Stimulated activated CD8-positive, alpha-beta memory T cell treated with anti-CD3 and anti-CD28 coated beads, Interleukin-15, amount 100 ng/mL, for 4 hours (primary cell): ENCODE measurements at places on chromosomes 7 and 10.

DNA sequence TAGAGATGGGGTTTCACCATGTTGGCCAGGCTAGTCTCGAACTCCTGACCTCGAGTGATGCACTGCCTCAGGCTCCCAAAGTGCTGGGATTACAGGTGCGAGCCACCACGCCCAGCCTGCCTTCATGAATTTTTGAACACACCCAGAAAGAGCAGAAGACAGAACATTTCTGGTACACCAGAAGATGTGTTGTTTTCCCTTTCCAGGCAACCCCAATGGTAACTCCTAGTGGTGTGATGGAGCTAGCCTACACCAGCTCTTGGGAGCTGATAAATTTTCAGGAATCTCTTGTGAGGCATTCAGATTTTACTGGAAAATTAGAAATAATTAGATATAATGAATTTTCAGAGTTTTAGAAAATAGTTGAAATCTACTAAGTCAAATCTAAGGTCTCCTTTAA is 904 bp upstream of the CCDC7 start:
- DNase-seq: no peak

DNA sequence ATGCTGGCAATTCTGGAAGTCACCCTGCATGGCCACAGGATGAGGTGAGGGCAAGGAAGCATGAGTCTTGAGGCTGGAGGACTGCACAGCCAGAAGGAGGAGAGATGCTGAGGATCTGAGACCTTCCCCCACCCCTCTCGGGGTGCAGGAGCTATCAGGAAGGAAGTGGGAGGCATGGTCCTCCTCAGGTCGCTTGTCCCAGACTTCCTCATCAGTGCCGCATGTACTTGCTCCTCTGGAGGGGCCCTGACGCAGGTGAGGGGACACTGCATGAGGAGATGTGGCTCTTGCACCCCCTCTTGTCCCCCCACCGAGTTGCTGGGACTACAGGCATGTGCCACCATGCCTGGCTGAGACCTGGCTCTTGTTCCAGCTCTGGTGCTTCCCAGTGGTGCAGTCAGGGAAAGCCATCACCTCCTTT is 5.7 kb upstream of the ZMIZ1 start:
- no peak for DNase-seq

GRCh38 chr7:143285470-143285778 is 666 bp downstream of the TMEM139 start:
- no peak for DNase-seq

- no peak for DNase-seq
These were observed 527.7 kb downstream of the GALNT17 start for GRCh38 chr7:71659622-71660021.

DNA sequence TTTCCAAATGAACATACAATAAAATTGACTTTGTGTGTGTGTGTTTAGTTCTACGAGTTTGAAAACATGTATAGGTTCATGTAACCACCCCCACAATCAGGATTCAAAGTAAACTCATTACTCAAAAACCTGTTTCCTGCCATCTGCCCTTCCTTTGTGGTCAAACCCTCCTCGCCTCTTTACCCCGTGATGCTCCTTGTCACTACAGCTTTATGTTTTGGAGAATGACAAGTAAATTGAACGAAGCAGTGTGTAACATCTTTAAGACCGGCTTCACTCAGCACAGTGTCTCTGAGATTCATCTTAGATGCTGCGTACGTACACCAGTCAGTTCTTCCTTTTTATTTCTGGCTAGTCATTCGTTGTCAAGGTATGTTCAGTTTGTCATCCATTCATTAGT is 54.6 kb upstream of the MKI67 start:
- DNase-seq: no peak
